ENCODE measurements at places on chromosomes 7 and 10.

- no peak for DNase-seq
Observed at GRCh38 chr7:37675749-37676148, 7.8 kb upstream of the GPR141 start.

GRCh38 chr10:50619166-50619565, 4.6 kb downstream of the SGMS1 start:
- no peak for DNase-seq

GRCh38 chr10:74453169-74453568, 302.1 kb downstream of the ADK start:
- DNase-seq = peak; percentile 14

GRCh38 chr7:112411186-112411795, 39.0 kb upstream of the IFRD1 start:
- DNase-seq = peak; percentile 9

DNA sequence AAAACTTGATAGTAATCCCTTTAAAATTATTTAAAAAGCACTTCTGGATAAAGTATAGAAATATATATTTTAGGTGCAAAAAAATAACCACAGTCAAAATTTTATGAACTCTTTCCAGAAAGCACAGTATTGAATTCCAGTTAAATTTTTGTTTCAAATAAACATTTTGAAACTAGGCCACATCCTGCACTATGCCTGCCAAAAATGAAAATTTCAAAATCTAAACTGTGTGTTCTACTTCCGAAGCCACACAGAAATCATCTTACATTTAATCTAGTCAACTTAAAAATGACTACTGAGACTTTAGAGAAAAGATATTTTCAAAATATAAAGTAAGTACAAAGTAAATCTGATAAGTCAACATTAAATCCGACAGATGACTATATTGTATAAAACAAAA, 50.0 kb downstream of the MAGI2 start:
- DNase-seq = no peak

DNA sequence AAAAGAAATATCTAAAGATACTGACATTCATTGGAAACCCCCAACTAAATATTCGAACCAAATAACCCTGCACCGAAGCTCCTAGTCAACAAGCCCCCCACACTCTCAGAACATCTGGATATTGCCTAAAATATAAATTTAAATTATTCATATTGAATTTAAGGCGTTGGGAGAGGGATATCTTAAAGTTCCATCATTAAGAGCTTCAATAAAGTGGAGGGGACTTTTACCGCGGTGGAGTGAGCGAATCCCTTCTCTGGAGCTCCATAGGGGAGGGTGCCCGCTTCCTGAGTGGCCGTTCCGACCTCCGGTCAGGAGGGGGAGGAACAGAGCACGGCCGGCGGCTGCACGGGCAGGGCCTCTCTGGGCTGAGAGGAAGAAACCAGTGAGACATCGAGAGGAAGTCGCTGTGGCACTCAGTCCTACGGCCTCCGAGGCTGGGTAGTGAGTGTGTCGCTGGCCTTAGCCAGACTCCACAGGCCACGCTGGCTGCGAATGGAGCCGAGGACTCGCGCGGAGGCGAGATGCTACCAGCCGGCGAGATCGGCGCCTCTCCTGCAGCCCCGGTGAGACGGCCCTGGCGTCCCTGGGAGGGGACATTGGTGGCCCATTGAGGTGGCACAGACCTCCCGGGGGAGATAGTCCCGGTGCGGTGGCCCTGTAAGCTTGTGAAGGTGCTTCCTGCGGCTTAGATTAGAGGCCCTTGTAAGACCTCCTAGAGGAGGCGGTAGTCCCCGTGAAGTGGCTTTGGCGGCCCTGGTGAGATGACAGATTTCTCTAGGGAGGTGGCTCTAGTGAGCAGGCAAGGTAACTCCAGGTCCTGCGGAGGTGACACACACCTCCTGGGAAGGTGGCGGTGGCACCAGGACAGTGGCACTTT, at the start of gene RINT1:
RINT1 (plus strand) TSS at position 410 of the 880 bp plus-strand sequence; CDS start at position 525, 115 bp downstream.
- peak; percentile 90 for DNase-seq

- DNase-seq = no peak
Observed at GRCh38 chr7:36370046-36370445, 19.6 kb upstream of the ANLN start.

GRCh38 chr10:2335626-2336025, 598.3 kb upstream of the ADARB2 start:
- no peak for DNase-seq

GRCh38 chr10:117500456-117500855, 42.1 kb upstream of the EMX2 start:
- DNase-seq = no peak

DNA sequence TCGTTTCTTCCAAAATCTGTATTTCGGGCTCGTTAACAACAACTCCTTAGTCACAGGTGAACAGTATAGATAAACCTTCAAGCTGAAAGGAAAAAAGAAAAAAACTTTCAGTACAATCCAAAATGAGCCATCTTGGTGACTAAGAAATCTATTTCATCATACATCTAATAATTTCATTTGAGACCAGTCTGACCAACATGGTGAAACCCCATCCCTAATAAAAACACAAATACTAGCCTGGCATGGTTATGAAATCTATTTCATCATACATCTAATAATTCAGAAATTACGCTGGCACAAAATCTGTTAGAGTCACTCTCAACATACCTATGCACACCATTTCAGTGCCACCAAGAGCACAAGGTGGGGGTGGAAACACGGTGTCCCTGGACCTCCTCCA, 8.8 kb downstream of the DCLRE1C start:
- no peak for DNase-seq

GRCh38 chr10:22500656-22501340, 155.5 kb downstream of the SPAG6 start:
- no peak for DNase-seq

DNA sequence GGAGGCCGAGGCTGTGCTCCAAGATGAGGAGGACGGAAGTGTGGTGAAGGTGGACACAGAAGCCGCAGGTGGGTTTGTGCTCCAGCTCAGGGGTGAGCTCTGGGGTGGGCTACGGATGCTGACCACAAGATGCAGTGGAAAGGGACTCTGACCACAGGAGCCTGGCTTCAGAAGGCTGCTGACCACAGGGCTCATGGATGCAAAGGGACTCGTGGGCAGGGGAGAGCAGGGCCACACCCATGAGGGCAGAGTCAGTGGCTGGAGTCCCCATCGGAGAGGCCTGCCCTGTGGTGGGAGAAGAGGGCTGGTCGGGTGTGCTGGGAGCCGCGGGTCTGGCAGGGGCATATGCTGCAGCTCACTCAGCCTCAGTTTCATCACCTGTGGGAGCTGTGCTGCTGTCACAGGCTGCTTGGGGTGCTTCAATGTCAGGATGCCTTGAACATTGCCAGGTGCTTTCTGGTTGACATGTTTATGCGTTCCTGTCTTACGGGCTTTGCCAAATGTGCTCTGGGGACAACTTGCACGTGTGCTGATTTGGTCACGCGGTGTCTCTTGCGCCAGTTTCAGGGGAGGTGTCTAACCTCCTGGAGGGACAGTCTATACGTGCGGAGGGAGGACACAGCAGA, 13.7 kb downstream of the SCART1 start:
- no peak for DNase-seq

DNA sequence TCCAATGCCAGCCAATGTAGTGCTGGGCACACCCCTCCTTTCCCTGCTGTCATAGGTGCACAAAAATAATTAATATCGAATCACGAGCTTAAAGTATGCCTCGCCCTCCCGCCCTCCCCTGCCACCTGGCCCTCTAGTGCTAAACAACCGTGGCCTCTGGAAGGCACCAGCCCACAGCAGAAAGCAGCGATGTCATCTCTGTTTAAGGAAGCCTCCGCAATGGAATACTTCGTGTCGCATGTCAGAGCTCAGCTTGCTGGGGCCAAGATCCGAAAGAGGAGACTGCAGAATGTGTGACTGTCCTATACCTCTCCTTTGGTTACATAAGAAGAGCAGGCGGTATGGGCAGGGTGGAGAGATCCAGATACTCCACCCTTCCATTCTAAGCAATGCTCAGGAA, 71.5 kb downstream of the RHOBTB1 start:
- no peak for DNase-seq

DNA sequence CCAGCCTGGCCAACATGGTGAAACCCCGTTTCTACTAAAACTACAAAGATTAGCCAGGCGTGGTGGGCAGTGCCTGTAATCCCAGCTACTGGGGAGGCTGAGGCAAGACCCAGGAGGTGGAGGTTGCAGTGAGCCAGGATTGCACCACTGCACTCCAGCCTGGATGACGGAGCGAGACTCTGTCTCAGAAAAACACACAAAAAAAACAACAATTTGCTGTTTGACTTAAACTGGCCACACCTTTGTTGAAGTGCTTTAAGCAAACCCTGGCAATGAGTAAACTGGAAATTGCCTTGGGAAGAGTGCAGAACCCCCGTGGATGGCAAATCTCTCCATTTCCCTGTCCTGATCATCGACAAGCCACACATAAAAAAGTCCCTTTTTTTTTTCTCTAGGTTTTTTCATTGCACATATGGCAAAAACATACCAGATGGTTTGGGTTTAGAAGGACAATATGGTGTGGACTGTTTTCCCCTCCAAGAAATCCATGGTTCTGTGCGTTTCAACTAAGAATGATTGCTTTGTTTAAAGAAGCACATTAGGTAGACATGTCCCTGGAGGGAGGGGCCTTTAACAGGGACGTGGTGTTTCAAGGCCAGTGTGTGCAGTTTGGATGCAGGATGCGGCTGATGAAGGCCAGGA, 76.9 kb downstream of the NRP1 start:
- DNase-seq = no peak

GRCh38 chr7:48305661-48306060, 134.4 kb downstream of the ABCA13 start:
- no peak for DNase-seq

GRCh38 chr7:133052401-133052756, 29.5 kb downstream of the CHCHD3 start:
- DNase-seq = no peak

GRCh38 chr10:62527019-62527827, 153.1 kb downstream of the ZNF365 start:
- DNase-seq = no peak

GRCh38 chr10:130554701-130555410, 418.7 kb downstream of the GLRX3 start:
- no peak for DNase-seq

DNA sequence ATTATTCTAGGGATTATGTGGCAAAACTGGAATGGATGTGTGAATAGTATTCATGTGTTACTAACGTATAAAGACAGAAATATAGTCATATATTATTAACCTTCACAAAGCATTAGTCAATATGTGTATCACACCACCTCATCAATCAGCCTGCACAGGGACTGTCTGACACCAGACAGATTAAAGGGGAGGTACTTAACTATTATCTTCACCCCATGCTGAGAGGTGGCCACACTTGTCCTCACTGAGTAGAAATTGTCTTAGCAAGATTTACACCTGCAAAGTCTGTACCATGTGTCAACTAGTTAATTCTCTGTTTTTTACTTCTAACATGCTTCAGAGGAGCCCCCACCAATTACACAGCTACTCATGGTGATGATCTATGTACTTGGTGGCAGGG, 146.3 kb upstream of the LRGUK start:
- no peak for DNase-seq

DNA sequence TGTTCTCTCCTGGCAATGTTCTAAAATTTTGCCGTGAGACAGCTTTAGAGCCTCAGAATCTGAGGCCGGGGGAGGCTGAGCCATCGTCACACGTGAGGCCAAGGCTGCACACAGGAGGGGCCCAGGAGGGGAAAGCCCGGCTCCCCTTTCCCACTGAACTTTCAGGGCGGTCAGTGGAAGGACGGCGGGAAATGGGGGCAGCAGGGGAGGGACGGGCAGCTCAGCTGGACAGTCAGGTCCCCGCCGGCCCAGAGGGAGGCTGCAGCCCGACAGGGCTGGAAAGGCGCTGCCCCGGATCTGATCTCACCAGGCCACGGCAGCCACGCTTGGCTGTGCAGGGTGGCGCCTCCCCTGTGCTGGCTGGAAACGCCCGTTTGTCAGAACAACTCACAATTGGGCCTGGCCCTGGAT, 43.3 kb upstream of the ADGRA1 start:
- no peak for DNase-seq

DNA sequence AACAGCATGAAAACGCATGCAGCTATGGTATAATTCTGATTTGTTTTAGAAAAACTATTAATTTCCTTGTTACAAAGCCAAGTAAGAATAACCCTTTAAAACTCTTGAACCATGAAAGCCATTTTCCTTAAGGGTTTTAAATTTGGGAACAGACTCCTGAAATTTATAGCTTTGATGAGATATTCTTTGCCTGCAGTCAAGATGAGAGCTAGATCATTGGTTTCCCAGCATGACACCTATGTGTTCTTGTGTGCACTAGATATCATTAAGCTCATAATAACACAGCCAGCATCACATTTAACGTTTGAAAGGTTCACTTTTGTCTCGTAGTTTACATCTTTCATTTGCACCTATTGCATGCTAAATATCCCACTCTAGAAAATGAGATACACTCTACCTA, 202.2 kb downstream of the PHF14 start:
- DNase-seq = no peak

DNA sequence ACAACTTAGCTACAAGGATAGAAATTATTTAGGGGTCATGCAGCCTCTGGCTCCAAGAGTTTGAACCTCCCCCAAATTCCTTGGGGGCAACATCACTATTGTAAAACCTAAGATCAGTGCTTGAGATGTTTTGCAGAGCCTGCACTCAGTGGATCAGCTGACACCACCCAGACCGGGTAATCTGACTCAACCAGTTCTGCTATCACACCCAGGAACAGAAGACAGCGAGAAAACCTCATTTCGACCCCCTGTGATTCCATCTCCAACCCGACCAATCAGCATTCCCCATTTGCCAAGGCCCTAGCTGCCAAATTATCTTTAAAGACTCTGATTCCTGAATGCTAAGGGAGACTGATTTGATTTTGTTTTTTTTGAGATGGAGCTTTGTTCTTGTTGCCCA, 5.2 kb downstream of the TACR2 start:
- DNase-seq = no peak

DNA sequence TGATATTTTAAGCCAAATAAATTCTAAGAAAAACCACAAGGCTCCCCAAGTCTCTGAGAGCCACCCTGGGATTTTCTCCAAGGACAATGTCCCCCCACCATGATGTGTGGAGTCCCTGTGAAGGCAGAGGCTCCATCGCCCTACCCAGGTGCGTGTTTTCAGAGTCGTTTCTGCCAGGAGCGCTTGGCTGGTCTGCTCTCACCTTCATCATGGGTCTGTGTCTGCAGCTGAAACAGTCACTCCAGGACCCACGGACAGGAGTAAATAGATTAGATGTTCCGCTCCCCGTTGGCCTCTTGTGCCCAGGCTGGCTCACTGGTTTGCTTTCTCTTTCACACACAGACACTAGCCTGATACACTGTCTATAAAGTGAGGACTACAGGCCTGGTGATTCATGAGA, 217.5 kb downstream of the SFMBT2 start:
- no peak for DNase-seq
